ENCODE measurements at places on chromosomes 3 and 15. TPM values are rescaled to one million over a fixed set of nuclear protein-coding genes. Genes with fewer than 3 reads are reported as not detected.

DNA sequence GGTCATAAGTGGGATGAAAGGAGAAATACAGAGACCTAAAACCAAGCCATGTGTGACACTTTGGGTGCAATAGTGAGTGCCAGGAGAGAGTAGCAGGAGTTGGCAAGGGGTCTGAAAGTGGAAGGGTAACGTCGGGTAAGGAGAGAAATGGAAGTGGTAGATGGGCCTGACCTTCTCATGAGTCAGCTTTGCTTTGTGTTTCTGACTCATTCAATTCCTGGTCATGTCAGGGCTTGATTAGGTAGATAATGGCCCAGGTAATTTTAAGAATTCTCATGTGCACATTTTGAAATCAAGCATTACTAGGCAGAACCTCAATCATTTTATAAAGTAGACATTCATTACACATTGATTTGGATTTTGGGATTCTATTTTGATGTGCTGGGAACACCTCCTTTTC, 262.5 kb downstream of the SOX2 start:
- no peak for DNase-seq

- DNase-seq, result no peak
These were observed 5.5 kb downstream of the UBE3A start for GRCh38 chr15:25433118-25433865.

GRCh38 chr15:85451099-85451700, 70.8 kb downstream of the AKAP13 start:
- no peak for DNase-seq

- DNase-seq, result no peak
These were observed 775 bp upstream of the MAPK6 start for GRCh38 chr15:52018244-52018643.

The KIF7 gene
- 2.6 TPM for total RNA-seq
